Astrocyte (in vitro differentiated cells and primary cell): ENCODE measurements at places on chromosomes 11 and 22. TPM values are rescaled to one million over a fixed set of nuclear protein-coding genes. Genes with fewer than 3 reads are reported as not detected.

GRCh38 chr11:69209421-69210309, 53.9 kb downstream of the SMIM38 start:
- no peak for DNase-seq
- no peaks in the 10 kb centered on the region for H3K27me3 ChIP-seq
- no peaks in the 10 kb centered on the region for H3K36me3 ChIP-seq
- no peaks in the 10 kb centered on the region for H3K4me1 ChIP-seq
- no peak overlapping the region for H3K27ac ChIP-seq

- peaks cover 53% of the 10 kb centered on the region for H3K27me3 ChIP-seq
- H3K27ac ChIP-seq: no peak overlapping the region
- no peaks in the 10 kb centered on the region for H3K36me3 ChIP-seq
- H3K4me1 ChIP-seq: no peaks in the 10 kb centered on the region
- DNase-seq: peak; percentile 59
- H3K4me3 ChIP-seq: no peak overlapping the region
Observed at GRCh38 chr11:120236169-120237107, 3.5 kb upstream of the POU2F3 start.

- DNase-seq: peak; percentile 67
- H3K27ac ChIP-seq: peak overlapping the region; percentile 87
- peaks cover 67% of the 10 kb centered on the region for H3K4me1 ChIP-seq
- H3K4me3 ChIP-seq: peak overlapping the region; percentile 40
Observed at GRCh38 chr22:43001271-43002201, 13.4 kb downstream of the PACSIN2 start.

GRCh38 chr22:48188231-48188721, 1425.8 kb downstream of the TBC1D22A start:
- no peaks in the 10 kb centered on the region for H3K36me3 ChIP-seq
- H3K4me1 ChIP-seq: no peaks in the 10 kb centered on the region
- no peak overlapping the region for H3K27ac ChIP-seq
- H3K27me3 ChIP-seq: no peaks in the 10 kb centered on the region

GRCh38 chr22:27311698-27312550, 489.6 kb downstream of the MN1 start:
- no peak overlapping the region for H3K27ac ChIP-seq
- no peaks in the 10 kb centered on the region for H3K36me3 ChIP-seq
- H3K4me1 ChIP-seq: peaks cover 21% of the 10 kb centered on the region
- H3K4me3 ChIP-seq: peak overlapping the region; percentile 27
- no peaks in the 10 kb centered on the region for H3K27me3 ChIP-seq

GRCh38 chr22:31954535-31955523, 10.5 kb downstream of the YWHAH start:
- H3K27me3 ChIP-seq: no peaks in the 10 kb centered on the region
- DNase-seq: peak; percentile 58
- peaks cover 25% of the 10 kb centered on the region for H3K4me1 ChIP-seq
- H3K27ac ChIP-seq: no peak overlapping the region

GRCh38 chr22:35622191-35622913, 5.2 kb upstream of the MB start:
- peaks cover 2% of the 10 kb centered on the region for H3K27me3 ChIP-seq
- H3K4me1 ChIP-seq: peaks cover 5% of the 10 kb centered on the region
- no peak overlapping the region for H3K27ac ChIP-seq
- H3K36me3 ChIP-seq: no peaks in the 10 kb centered on the region
- no peak overlapping the region for H3K4me3 ChIP-seq
- DNase-seq: no peak

DNA sequence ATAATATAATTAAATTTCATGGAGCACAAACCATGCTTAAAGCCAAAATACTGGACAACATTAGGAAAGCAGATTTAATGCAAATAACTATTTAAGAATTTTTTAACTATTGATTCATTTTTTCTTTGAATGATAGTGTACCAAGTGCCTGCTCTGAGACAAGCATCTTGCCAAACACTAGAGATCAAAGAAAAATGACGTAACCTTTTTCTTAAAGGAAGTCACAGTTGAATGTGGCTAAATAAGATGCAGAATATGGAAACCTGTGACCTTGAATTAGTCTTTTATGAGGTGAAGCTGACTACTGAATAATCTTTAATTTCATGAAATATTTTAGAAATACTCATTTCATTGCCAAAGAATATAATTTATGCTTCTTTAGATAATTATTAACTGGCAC, 104.0 kb downstream of the MSANTD4 start:
- H3K36me3 ChIP-seq: no peaks in the 10 kb centered on the region
- no peaks in the 10 kb centered on the region for H3K4me1 ChIP-seq
- H3K27me3 ChIP-seq: no peaks in the 10 kb centered on the region
- no peak overlapping the region for H3K27ac ChIP-seq

DNA sequence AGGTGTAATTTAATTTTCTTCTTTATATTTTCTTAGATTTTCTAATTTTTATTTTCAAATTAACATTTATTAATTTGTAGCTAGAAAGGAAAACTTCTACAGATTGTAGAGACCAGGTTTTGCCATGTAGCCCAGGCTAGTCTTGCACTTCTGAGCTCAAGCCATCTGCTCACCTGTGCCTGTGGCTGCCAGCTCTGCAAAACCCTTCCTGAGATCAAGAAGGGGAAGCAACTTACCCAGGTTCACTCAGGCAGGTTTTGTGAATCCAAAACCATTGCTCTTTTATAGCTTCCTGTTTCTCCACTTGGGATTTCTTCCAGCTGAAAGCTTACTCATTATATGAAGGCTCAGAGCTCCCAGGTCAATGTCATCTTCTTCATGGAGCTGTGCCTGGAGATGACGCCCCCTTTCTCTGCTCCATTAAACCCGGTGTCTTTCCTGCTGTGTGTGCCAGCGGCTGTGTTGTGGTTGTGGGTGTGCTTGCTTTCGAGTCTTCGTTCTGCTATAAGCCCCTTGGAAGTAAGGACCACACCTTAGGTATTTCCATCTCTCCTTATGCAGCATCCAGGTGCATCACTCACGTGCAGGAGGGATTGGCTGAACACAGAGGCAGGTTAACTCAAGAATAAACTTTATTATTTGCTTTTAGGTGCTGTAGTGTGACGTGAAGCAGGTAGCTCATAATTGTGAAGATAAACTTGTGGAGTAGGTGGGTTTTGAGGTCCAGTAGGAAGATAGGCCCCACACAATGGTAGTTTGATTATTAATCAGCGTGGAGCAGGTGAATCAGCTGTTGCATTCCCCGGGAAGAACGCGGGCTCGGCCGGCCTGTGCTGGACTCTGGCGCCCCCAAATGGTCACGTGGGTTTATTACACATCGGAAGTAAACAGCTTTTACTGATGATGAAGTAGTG, 42.2 kb upstream of the INCENP start:
- peak; percentile 22 for DNase-seq
- H3K4me1 ChIP-seq: no peaks in the 10 kb centered on the region
- no peaks in the 10 kb centered on the region for H3K27me3 ChIP-seq
- no peak overlapping the region for H3K4me3 ChIP-seq
- no peak overlapping the region for H3K27ac ChIP-seq

- peaks cover 24% of the 10 kb centered on the region for H3K4me1 ChIP-seq
- no peak overlapping the region for H3K27ac ChIP-seq
- no peaks in the 10 kb centered on the region for H3K27me3 ChIP-seq
- no peaks in the 10 kb centered on the region for H3K36me3 ChIP-seq
Observed at GRCh38 chr22:32754413-32755041, 47.0 kb upstream of the TIMP3 start.

GRCh38 chr22:35177811-35178210, 79.5 kb upstream of the HMGXB4 start:
- H3K27me3 ChIP-seq: no peaks in the 10 kb centered on the region
- H3K27ac ChIP-seq: no peak overlapping the region
- H3K4me3 ChIP-seq: no peak overlapping the region
- no peak for DNase-seq
- H3K36me3 ChIP-seq: no peaks in the 10 kb centered on the region

PGM2L1 gene
- total RNA-seq: 41.0 and 43.6 TPM in 2 replicates

NAV2 gene
- 17.6 and 20.6 TPM in 2 replicates for total RNA-seq

PATE1 gene
- not detected in 2 replicates for total RNA-seq

CRYBA4 gene
- total RNA-seq: 1.1 and 2.0 TPM in 2 replicates

ZC3H12C gene
- 10.4 and 12.0 TPM in 2 replicates for total RNA-seq
